ENCODE measurements at places on chromosomes 16 and 17. TPM values are rescaled to one million over a fixed set of nuclear protein-coding genes. Genes with fewer than 3 reads are reported as not detected.

FBXO39 gene
- total RNA-seq: not detected

OTOA gene
- total RNA-seq: 0.83 TPM

CDK5R1 gene
- 1.1 TPM for total RNA-seq

SCNN1G gene
- under 0.01 TPM for total RNA-seq

DOC2B gene
- 4.9 TPM for total RNA-seq

EFCAB13 gene
- 16.1 TPM for total RNA-seq
